NCI-H446 (cell line): ENCODE measurements at places on chromosomes 16 and 17.
A peak's percentile ranks its signal among the peaks of the same experiment; 100 is the strongest.

GRCh38 chr16:84597528-84597896 is 20.4 kb downstream of the COTL1 start:
- no peak for DNase-seq

GRCh38 chr16:79362300-79362970 is 238.1 kb downstream of the MAF start:
- DNase-seq = no peak

DNA sequence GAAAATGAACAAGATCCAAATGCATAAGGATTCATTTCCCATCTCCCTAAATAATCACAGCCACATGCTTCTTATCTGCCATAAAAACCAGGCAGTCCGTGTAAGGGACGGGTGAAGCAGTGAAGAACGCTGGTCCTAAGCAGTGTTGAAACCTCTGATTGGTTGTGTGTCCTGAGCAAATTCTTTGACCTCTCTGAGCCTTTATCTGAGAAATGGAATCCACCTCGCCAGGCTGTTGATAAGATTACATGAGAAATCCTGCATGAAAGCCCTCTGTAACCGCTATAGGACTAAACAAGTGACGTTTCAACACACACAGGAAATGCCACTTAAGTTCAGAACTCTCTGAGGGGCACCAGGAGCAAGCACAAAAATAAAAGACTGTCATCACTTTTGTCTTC is 26.8 kb downstream of the GAS7 start:
- DNase-seq = no peak

- no peak for DNase-seq
Measured at GRCh38 chr16:79172976-79173500, 427.5 kb downstream of the MAF start.

- no peak for DNase-seq
Measured at GRCh38 chr16:19241512-19241911, 44.0 kb upstream of the CLEC19A start.

GRCh38 chr17:4038076-4038475 is 73.8 kb upstream of the ATP2A3 start:
- no peak for DNase-seq

GRCh38 chr16:1981398-1981836 is at the start of gene NOXO1:
NOXO1 (minus strand) TSS chr16:1981469; CDS start chr16:1981179, 290 bp downstream.
- no peak for DNase-seq

DNA sequence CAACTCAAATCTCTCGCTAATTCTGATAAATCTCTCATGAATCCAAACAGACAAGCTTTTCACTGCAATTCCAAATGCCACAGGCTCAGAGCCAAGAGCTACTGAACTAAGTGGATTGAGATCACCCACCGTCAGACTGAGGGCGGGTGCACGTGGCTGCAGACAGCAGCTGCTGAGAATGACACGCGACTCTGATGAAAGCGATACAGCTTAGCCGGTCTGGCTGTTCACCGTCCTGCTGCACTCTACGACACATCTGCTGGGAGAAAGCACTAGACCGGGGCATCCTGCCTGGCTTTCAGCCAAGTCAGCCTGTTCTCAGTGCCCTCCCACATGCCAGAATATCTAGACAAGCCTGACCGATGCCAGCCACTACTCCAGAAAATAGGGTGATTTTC is 42.6 kb downstream of the KLHDC4 start:
- peak; percentile 79 for DNase-seq

GRCh38 chr16:66444049-66444481 is 17.0 kb downstream of the BEAN1 start:
- no peak for DNase-seq

DNA sequence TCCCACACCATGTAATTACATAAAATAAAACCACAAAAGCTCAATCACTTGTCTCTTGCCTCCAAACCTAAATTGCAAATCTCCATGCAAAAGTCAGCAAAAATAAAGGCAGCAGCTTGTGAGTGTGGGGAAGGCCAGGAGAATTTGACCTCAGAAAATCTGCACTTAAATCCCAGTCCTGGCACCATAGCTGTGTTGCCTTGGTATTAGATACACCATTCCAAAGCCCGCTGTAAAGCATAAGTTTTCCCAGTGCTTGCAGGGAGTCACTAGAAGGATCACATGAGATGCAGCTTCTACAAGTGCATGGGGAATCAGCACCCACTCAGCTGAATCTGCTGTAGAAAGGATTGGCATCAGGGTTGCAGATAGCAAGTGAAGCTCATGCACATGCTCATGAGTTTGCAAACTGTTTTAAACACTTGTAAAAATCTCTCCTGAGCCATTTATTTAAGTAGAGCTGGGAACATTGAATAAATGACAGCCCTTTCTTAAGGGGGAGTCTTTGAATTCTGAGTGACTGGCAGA is 495.0 kb upstream of the HSBP1 start:
- no peak for DNase-seq

- DNase-seq = no peak
Measured at GRCh38 chr16:60485872-60486489, 1550.3 kb downstream of the CDH8 start.

DNA sequence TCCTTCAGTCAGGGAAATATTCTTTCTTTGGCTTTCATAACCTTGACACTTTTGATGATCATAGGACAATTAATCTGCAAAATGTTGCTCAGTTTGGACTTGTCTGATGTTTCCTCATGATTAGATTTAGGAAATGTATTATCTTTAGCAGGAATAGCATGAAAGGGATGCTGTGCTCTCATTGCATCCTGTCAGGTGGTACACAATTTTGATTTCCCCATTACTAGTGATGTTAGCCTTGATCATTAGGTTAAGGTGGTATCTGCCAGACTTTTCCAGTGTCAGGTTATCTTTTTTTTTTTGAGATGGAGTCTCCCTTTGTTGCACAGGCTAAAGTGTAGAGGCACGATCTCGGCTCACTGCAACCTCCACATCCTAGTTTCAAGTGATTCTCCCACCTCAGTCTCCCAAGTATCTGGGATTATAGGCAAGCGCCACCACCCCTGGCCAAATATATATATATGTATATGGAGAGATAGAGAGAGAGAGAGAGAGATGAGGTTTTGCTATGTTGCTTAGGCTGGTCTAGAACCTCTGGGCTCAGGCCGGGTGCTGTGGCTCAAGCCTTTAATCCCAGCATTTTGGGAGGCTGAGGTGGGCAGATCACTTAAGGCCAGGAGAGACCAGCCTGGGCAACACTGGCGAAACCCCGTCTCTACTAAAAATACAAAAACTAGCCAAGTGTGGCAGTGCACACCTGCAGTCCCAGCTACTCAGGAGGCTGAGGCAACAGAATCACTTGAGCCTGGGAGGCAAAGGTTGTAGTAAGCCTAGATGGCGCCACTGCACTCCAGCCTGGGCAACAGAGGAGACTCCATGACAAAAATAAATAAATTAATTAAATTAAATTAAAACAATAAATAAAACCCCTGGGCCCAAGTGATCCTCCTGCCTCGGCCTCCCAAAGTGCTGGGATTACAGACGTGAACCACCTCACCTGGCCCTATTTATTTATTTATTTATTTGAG is 15.8 kb upstream of the CAVIN1 start:
- no peak for DNase-seq

- no peak for DNase-seq
Measured at GRCh38 chr16:10871157-10871991, 5.6 kb upstream of the CIITA start.

DNA sequence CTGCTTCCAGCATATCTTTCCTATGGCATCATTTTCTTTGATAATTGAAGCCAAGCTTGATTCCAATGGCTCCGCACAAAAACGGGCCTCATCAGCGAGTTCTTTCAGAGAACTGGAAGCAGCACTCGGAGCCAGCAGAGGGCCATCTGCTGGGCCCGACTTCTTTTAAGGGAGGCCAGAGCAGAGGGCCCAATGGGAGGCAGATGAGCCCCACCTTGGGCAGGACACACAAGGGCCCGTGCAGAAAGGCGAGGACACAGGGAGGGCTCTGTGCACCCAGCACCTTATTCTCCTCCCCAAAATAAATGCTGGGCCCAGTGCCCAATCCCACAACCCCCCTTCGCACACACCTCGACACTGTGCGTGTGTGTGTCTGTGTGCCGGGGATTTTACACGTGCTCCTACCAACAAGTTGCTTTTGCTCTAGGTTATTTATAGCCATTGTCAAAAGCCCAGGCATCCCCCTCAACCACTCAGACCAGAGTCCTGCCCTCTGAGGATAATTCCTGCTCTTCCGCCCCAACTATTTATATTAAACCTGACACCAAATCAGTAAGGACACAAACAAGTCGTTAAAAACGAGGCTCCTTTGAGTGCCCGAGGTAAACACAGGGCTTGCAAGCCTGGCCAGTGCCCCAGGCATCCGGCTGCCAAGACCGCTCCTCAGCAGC is 6.8 kb downstream of the AXIN2 start:
- peak; percentile 6 for DNase-seq

GRCh38 chr16:68233085-68233834 is 2.7 kb downstream of the ESRP2 start:
- no peak for DNase-seq

DNA sequence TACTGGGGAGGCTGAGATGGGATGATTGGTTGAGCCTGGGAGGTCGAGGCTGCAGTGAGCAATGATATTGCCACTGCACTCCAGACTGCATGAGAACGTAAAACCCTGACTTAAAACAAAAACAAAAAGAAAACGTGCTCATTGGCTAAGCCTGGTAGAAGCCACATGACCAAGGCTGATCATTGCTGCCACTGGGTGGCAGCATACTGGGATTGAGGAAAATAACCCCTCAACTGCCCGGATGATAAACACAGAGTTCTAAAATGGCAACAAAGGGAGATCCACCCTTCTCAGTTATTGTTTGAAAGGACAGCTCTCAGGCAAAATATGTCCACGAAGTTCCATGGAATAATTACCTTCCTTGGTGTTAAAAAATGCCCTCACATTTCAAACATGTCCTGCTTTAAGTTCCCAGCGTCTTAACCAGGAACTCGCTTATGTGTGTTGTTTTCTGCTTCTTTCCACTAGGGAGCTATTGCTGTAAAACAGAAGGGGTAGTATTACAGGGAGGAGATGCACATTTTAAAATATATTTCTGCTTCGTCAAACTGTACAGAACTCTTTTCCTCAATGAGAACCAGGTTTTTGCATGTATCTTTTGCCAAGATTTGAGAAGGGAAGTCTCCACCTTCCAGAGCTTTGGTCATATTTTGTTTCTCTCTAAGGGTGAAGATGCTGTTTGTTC is 675.3 kb downstream of the MAF start:
- no peak for DNase-seq
